ENCODE measurements at places on chromosomes 2 and 18.
A peak's percentile ranks its signal among the peaks of the same experiment; 100 is the strongest.

- peak; percentile 14 for DNase-seq
Observed at GRCh38 chr2:137420744-137421143, 543.5 kb upstream of the HNMT start.

GRCh38 chr2:104163611-104164130 lies 690.2 kb upstream of the POU3F3 start:
- no peak for DNase-seq

- no peak for DNase-seq
Observed at GRCh38 chr2:64359171-64359891, 94.6 kb upstream of the LGALSL start.

DNA sequence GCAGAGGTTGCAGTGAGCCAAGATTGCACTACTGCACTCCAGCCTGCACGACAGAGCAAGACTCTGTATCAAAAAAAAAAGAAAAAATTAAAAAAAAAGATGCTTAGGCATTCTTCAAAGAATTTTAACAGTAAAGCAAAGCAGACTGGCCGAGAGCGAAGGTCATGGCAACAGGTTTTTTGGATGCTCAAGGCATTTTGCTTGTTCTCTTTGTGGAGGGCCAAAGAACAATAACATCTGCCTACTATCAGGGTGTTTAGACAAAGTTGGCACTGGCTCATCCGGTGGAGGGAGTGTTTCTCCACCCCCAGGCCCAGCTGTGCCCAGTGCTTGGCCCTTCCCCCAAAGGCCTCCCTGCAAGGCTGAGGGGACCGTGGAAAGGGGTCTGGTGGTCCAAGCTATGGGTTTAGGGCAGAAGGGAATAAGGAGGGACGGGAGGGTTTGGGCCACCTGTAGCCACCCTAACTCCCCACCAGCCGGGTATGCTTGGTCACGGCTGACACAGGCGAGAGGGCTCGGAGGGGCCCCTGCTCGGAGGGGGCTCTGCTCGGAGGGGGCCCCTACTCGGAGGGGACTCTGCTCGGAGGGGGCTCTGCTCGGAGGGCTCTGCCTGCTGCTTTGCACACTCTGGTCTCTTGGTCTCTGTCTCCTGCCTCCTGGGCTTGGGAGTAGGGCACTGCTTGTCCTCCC lies 26.7 kb upstream of the ALLC start:
- DNase-seq = no peak

DNA sequence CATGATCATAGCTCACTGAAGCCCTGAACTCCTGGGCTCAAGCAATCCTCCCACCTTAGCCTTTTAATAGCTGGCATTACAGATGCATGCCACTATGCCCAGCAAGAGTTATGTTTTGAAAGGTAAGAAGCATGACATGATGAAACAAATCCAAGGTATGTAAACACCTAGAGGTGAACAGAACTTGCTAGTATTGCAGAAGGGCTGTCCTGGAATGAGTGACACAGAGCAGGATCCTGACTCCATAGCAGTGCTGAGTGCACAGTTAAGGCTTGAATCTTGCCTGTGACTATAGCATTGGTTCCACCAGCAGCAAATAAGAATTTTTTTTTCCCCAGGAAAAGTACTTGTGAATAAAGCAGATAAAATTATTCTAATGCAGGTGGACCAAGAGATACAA lies 309.5 kb downstream of the PIK3C3 start:
- DNase-seq = no peak

DNA sequence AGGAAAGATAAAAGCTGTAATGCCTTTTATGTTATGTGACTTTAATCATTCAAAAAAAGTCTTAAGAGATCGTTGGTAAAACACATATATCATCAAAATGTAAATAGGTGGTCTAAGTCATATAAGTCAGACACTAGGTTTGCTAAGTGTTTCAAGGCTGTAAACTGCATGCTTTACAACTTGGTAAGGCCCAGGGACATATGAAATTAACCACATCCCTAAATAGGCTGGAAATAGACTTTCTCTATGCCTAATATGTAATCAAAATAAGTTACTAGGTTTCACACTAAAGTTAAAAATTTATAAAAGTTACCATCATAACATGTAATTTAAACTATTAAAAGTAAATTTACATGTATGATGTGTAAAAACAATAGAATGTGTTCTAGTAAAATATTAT lies 946.3 kb upstream of the LRATD1 start:
- no peak for DNase-seq

- DNase-seq = no peak
Observed at GRCh38 chr2:204313256-204313655, 232.0 kb upstream of the PARD3B start.

DNA sequence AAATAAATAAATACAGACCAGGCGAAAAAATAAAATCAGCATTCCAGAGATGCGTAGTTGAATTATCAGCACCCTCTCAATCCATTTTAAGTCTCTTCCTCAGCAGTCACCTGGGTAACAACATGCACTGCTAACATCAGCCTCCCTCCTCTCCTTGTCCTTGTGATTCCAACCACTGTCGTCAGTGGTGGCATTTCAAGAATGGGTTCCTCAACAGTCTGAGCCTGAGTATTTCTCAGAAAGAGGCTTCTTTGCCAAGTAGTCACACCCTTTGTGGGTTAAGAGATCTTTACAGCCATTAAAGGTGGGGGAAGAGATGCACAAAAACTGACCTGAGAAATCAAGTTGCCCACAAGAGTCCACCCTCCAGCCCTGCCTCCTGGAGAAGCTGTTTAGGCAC lies 39.0 kb downstream of the NOL10 start:
- DNase-seq = no peak

- no peak for DNase-seq
Observed at GRCh38 chr18:10727477-10727876, 201.7 kb downstream of the NAPG start.

GRCh38 chr2:140892911-140893637 lies 1237.7 kb downstream of the LRP1B start:
- no peak for DNase-seq

DNA sequence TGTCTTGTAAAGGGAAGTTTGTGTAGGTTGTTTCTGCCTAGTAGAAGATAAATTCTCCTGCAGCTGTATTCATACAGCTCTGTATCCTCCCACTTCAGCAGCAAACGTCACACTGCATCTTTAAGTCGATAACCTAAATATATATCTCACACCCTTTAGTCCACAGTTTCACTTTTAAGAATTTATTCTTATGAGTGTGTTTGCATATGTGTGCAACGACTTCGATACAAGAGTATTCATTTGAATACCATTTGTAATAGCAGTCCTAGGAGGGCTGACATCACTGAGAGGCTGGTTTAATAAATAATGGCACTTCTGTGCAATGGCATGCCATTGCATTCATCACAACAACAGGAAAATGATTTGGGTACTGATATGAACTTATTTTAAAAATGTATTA lies 63.8 kb upstream of the MSH6 start:
- DNase-seq = no peak

GRCh38 chr2:5036256-5036655 lies 655.9 kb upstream of the SOX11 start:
- DNase-seq = no peak

DNA sequence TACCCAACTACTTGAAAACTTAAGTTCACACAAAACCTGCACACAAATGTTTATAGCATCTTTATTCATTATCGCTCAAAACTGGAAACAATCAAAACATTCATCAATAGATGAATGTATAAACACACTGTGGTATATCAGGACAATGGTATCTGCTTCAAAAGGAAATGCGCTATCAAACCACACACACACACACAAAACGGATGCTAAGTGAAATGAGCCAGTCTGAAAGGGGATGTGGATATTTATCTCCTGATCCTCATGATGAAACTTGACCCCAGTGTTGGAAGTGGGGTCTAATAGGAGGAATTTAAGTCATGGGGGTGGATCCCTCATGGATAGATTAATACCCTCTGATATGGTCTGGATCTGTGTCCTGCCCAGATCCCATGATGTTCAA lies 22.0 kb downstream of the PDCL3 start:
- no peak for DNase-seq

DNA sequence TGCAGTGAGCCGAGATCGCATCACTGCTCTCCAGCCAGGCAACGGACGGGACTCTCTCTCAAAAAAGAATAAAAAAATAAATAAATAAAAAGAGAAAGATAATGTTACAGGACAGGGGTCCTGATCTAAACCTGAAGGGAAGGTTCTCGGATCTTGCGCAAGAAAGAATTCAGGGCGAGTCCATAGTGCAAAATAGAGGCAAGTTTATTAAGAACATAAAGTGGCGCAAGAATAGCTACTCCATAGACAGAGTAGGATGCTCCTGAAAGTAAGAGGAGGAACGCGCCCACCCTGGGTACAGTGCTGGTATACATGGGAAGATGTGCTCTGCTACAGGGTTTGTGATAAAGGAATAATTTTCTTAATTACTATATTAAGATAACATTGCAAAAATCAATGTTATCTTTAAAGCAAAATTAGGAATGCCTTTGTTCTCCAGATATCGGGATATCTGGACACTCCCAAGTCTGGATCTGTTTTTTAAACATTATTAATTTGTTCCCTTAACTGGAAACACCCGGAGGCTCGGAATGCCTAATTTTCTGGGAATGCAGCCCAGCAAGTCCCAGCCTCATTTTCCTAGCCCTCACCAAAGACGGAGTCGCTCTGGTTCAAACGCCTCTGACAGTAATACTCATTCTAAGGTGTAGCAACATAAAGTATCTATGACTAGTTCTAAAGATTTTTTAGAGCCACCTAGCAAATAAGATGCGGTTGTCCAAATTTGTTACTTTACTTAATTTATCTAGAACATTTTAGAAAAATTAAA lies 38.8 kb downstream of the ACSL3 start:
- no peak for DNase-seq

DNA sequence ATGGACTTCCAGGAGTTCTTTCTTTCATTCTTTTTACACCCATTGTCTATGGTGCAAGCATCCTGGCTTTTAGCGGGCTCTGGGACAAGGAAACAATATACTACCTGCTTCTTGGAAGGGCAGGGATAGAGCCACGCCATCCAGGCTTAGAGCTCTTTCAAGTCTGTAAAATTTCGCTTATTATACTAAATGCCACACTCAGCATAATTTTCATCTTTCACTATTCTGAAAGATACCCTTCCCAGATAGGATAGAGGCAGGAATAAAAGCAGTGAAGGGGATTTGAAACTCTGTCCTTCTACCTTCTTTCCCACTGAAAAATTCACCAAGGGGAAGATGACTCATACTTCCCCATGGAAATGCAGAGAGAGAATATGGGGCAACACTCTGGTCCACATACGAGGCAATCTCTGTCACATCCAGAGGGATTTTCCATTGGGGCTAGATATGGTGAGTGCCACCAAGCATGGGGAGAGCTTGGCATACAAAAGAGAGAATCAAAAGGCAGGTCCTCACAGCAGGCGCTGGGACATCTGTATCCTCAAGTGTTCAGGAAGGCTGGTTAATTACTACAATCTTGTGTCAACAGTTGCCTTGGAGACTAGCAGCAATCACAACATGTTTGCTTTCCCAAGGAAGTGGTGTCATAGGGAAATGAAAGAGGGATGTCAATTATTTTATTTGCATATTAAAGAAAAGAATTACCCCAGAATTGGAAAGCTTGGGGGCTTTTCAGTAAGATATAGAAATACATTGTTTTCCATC lies 127.6 kb downstream of the TDRD15 start:
- no peak for DNase-seq

DNA sequence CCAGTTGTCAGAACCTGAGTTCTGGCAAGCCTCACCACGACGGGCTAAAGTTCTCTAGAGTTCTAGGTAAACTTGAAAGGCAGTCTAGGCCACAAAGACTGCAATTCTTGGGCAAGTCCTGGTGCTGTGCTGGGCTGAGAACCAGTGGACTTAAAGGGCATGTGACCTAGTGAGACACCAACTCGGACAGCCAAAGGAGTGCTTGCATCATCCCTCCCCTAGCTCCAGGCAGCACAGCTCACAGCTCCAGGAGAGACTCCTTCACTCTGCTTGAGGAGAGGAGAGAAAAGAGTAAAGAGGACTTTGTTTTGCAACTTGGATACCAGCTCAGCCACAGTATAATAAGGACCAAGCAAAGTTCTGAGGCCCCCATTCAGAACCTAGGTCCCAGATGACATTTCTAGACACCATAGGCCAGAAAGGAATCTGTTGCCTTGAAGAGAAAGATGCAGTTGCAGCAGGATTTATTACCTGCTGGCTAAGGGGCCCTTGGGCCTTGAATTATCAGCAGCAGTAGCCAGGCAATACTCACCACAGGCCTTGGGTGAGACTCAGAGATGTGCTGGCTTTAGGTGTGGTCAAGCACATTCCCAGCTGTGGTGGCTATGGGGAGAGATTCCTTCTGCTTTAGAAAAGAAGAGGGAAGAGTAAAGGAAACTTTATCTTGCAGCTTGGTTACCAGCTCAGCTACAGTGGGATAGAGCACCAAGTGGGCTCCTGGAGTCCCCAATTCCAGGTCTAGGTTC lies 51.8 kb downstream of the UPP2 start:
- no peak for DNase-seq

GRCh38 chr2:46382331-46383112 lies 85.3 kb downstream of the EPAS1 start:
- no peak for DNase-seq

- no peak for DNase-seq
Observed at GRCh38 chr18:76495435-76496193, 572 bp upstream of the ZNF516 start.

DNA sequence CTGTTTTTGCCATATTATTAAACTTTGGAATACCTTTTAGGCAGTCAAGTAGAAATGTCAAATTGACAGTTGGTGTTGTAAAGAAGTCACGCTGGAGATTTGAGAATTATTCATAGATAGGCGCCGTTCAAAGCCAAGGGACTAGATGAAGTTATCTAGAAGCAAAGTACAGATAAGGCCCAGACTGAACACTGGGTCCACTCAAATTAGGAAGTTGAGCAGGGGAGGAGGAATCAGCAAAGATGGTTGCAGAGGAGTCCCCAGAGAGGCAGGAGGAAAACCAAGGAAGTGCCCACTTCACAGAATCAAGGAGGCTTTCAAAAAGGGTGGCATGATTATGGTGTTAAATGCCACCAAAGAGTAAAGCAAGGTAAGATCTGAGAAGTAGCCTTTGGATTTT lies 9.6 kb upstream of the ALS2 start:
- DNase-seq = no peak

GRCh38 chr2:191247381-191248057 lies 2.3 kb downstream of the MYO1B start:
- DNase-seq = peak; percentile 39

GRCh38 chr2:218832520-218832919 lies 917 bp upstream of the PRKAG3 start:
- DNase-seq = no peak

GRCh38 chr2:151476287-151476686 lies 66.6 kb downstream of the RIF1 start:
- no peak for DNase-seq

DNA sequence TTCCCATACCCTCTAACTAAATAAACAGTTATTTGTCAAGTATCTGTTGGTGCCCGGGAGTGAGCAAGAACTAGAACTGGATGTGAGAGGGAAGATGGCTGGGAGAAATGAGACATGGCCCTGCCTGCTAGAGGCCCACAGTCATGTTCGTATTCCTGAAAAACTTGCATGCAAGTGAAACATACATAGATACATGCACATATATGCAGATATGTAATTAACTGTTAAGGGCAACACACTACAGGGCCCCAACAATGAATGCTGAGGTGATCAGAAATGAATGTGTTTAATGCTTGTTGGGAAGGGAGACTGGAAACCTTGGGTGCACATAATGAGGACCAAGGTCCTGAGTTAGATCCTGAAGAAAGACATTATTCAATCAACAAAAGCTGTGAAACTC lies 49.8 kb downstream of the ADD2 start:
- no peak for DNase-seq

All from NCI-H446 (cell line).